DMS79 (cell line): ENCODE measurements at places on chromosomes 3 and 15.
A peak's percentile ranks its signal among the peaks of the same experiment; 100 is the strongest.

GRCh38 chr15:77496715-77497109, 76.0 kb downstream of the HMG20A start:
- DNase-seq, result peak; percentile 54

GRCh38 chr15:44222478-44222877, 27.4 kb upstream of the FRMD5 start:
- no peak for DNase-seq

- DNase-seq, result no peak
Observed at GRCh38 chr3:120831066-120831465, 76.9 kb upstream of the STXBP5L start.

GRCh38 chr3:64796607-64797399, 109.0 kb upstream of the ADAMTS9 start:
- DNase-seq, result no peak

DNA sequence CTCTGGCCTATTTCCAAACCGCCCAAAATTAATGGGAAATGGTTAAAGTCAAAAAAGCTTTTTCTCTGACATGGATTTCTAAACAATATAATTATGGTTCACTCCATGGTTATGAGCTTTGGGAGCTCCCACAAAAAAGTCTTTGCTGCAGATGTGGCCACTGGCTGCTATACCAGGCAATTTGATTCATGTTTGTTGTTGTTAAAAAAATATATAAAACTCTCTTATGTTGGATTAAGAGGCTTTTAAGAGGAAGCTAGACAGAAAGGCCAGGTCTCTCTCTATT, 258.6 kb downstream of the TIGIT start:
- DNase-seq, result no peak

DNA sequence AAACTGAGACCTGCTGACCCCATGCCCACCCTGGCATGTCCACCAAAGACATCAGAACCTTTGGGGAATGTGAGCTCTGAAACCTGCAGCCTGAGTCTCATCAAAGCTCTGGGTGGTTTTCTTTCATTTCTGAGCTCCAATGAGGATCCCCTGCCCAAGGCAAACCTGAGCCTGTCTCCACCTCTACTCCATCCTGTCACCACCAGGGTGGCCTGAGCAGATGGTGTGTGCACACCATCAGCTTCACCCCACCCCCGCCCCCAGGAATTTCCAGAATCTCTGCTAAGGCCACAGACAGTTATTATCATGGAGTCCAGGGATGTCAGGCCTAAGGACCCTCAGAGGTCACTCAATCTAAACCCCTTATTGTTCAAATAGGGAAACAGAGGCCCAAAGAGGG, 1.3 kb downstream of the XIRP1 start:
- DNase-seq, result no peak

DNA sequence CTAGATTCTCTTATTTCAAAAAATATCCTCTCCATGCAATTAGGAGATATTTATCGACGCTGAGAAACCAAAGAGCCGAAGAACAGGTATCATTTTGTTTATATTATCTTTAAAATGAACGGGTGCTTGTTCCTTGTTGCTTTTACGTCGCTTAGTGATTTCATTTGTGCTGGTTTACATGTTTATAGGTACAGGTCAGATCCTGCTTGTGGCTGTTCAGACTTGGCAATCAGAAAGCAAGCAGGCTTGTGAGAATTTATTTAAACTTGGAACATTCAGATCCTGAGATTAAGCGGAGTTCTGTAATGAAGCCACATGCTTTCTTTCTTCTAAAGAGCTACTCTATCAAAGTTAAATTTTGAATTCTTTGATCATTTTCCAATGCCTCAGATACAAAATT, 43.0 kb upstream of the ATP2C1 start:
- DNase-seq, result no peak

GRCh38 chr3:30747771-30748281, 141.4 kb downstream of the TGFBR2 start:
- DNase-seq, result no peak

GRCh38 chr15:39582286-39582976, 1.6 kb downstream of the THBS1 start:
- DNase-seq, result no peak

DNA sequence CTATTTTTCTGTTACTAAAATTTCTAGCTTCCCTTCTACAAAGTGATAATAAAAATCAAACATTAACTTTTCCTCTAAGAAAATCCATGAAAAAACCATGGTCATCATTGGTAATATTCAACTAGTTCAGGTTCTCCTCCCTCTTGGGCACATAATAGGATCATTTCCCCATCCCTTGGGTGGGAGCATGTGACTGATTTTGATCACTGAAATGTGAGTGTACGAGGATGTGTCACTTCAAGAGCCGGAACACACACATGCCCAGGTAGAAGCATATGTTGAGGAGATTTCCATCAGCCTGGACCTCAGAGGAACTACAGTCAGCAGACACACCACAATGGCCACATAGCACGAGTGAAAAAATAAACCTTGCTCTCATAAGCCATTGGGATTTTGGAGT, 36.1 kb downstream of the AP3S2 start:
- no peak for DNase-seq

- DNase-seq, result no peak
Observed at GRCh38 chr3:57059411-57059810, 1.1 kb upstream of the SPATA12 start.

GRCh38 chr3:18119866-18120265, 305.3 kb downstream of the SATB1 start:
- no peak for DNase-seq

DNA sequence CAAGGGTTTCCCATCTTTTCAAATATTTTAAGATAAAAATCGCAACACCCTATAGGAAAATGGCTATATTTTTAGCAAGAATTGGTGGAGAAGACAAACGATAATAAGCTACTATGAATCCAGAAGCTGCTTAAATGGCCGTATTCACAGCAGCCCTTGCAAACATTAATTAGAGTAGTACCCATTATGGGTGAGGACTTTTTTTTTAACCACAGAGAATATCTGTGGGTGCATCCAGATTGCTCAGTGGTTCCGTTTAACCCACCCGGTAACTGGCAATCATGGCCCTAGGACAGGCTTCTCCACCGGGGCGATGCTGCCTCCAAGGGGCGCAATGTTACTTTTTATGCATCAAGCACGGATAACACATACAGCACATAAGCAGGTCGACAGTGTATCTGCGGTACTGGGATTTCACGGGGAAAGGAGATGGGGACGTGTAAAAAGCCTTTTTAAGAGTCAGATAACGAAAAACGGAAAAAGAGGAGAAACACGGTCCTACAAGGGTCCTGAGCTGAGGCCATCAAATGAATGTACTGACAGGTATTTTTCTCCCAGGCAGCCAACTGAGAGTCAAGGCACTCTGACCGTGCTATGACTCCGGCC, 968 bp upstream of the TMEM266 start:
- no peak for DNase-seq

GRCh38 chr15:41688671-41689070, 28.5 kb downstream of the MGA start:
- DNase-seq, result no peak

GRCh38 chr15:72271221-72271620, 1.1 kb downstream of the PARP6 start:
- DNase-seq, result no peak

- DNase-seq, result no peak
Observed at GRCh38 chr3:41118461-41119390, 80.6 kb upstream of the CTNNB1 start.

DNA sequence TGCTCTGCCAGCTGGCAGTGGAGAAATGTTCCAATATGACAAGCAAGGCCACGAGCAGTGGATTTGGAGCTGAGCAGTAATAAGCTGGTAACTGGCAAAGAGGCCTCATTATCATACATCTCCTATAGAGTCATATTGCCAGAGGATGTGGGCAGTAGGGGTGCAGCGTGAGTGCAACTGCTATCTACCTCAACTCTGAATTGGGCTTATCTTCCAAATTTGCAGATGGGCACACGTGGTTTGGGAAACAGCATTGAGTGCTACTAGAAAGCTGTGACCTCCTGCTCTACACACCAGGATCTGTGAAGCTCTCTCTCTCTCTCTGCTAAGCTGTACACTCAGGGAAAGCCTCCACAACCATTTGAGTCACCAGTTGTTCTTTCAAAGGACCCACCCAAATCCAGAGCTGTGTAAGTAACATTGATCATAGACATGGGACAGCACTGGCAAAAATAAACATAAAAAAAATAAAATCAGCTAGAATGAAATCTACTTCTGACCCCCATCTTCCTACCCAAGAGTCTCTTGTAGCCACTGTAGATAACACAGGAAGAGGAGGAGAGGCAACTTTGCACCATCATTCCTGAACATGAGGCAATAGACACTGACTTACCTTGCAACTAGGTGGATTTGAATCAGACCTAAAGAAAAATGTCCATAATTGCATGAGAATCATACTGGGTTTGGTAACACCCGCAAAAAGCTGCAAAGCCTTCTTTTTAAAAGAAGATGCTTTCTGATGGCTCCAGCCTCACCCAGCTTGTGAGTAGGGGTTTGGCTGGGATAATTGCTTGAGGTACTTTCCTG, 82.9 kb upstream of the THBS1 start:
- DNase-seq, result no peak

DNA sequence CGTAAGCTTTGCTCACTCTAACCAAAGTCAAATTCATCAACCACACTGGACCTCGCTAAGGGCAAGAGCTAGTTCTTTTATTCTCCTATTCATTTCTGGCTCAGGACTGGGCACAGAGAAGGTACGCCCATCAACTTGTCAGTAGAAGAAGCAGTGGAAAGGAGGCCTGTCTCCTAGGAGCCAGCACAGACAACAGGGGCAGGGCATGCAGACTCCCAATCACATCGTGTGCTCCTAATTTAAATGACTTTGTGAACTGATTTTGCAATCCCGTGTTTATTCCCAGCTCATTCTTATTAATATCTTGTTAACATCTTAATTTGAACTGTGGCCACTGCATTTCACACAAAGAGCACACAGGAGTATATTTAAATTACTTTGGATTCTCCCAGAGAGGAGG, 161.1 kb upstream of the BCL6 start:
- no peak for DNase-seq

DNA sequence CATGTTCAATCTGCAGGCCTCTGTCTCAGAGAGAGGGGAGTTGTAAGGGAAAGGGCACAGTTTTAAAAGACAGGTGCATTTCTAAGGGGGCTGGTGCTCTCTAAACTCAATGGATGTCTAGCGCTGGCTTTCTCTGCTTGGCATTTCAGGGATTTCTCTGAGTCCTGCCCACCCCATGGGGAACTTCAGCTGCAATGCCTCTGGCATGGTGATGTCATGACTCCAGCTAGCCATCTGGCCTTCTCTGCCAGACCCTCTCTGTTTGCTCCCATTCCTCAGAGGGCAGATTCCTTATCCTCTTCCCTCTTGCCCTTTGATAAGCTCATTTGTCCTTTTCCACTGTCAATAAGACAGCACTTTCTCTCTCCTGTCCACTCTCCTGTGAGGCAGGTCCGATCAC, 40.8 kb downstream of the RPLP1 start:
- no peak for DNase-seq

- DNase-seq, result no peak
Observed at GRCh38 chr15:69088300-69088965, 72.0 kb upstream of the GLCE start.

GRCh38 chr3:78035131-78035641, 995.3 kb downstream of the ROBO2 start:
- no peak for DNase-seq

- DNase-seq, result no peak
Observed at GRCh38 chr3:76370749-76371520, 585.6 kb upstream of the ZNF717 start.

DNA sequence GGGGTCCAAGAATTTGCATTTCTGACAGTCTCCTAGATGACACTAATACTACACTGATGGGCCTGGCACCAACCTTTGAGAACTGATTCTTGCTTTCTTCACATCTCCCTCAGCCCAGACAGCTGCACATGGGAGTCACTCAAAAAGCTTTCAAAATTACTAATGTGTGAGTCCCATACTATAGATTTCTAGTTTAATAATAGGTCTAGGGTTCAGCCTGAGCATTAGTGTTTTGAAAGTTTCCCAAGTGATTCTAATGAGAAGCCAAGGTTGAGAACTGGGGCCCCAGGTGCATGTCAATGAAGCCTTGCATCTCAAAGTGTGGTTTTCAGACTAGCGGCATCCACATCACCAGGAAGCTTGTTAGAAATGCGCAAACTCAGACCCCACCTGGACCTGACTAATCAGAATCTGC, 159.9 kb upstream of the CMC1 start:
- no peak for DNase-seq

DNA sequence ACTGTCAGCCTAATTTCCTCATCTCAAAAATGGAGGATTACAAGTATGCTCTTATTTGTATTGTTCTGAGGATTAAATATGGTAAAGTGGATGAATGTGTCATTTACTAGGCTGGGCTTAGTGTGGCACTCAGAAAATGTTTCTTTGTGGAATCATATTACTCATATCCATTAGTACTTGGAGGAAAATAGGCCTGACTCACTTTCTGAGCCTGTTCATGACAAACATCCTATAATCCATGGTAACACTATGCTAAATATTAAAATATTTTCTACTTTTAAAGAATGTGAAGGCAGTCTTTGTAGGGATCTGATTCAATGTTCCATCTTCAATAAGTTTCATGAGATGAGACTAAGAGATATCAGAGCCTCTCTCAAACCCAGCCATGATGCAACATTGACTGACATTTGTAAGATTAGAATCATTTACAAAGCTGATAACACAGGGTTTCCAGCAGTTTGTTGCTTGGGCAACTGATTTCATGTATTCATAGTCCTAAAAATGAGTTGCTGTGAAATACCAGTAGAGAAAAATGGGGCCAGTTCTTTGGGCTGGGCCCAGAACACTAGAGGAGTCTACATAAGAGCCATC, 1048.5 kb downstream of the NTRK3 start:
- no peak for DNase-seq

DNA sequence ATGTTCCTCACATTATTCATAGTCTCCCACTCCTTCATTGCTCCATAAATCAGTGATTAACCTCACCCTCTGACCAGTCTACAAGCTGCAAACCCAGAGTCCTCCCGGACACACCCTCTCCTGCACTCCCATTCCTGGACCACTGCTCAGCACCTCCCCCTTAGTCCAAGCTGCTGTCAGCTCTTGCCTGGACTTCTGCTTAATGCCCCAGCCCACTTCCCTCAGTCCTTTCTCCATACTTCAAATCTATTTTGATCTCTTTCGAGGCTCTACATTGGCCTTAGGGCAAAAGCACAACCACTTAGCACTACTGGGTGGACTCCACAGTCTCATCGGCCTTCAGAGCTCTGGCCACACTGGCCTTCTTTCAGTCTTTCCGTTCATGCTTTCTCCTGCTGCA, 79.4 kb upstream of the FAM98B start:
- no peak for DNase-seq

- DNase-seq, result no peak
Observed at GRCh38 chr3:30604093-30604492, 2.3 kb upstream of the TGFBR2 start.

GRCh38 chr15:73464602-73465001, 21.6 kb downstream of the REC114 start:
- DNase-seq, result no peak
